ENCODE measurements at places on chromosomes 2 and 18.

GRCh38 chr2:237996021-237996593 is 29.3 kb downstream of the UBE2F start:
- DNase-seq, result no peak

GRCh38 chr2:105820691-105821090 is 76.0 kb downstream of the NCK2 start:
- no peak for DNase-seq

DNA sequence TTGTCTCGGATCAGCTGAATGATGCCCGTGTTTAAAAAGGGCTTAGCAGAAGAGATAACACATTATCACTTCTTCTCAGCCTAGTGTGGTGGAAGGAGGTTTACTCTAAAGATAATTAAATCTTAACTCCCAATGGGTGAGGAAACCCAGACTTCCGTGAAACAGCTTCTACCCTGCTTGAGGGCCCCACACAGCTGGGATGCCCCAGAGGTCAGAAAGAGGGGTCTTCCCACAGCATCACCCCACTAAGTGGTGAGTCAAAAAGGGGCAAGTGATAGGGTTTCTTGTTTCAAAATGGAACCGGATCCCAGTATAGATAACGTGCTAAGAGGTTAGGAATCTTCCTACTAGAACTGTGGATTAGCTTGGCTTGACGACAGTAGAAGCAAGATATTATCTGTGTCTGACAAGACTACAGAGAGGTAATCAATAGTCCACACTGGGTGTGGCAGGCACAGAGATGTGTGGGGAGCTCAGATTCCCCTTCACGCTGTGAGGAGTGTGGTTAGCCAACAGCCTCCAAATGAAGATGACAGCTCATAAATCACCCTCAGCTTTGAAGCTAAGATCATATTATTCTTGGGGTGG is 129.6 kb upstream of the COPS8 start:
- DNase-seq, result no peak

DNA sequence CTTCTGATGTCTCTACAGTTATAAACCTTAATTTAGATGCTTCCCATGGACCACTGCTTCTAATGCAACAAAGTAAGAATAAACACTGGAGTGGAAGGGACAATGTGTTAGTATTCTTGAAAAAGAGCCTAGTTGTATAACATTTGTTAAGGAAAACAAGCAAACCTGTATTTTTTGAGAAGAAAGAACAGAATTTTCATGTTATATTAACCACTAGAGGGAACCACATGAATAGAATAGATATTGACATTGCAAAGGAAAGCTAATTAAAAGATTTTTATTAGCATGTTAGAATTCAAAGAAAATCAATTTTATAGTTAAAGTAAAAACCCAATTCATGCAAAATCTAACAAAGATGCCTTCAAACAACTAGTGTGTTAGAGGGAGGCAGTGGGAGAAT is 151.2 kb upstream of the BARD1 start:
- DNase-seq, result no peak

DNA sequence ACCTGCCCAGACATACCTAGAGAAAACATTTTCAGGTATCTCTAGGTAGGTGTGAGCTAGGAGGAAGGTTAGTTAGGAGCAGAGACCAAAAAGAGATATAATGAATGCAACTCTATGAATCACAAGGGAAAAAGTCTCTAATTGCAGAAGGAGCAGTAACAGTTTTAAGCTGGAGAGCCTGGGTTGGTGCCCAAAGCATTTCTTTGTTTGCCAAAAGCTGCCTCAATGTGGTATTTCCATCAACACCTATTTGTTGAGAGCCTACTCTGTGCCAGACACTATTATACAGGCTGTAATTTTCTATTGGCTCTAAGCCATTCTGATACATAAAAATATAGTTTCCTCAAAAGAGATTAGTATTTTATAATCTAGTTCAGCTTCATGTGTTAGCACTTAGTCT is 141.6 kb downstream of the UBE2E3 start:
- no peak for DNase-seq

GRCh38 chr18:6118080-6118479 is 222.8 kb upstream of the TMEM200C start:
- no peak for DNase-seq

DNA sequence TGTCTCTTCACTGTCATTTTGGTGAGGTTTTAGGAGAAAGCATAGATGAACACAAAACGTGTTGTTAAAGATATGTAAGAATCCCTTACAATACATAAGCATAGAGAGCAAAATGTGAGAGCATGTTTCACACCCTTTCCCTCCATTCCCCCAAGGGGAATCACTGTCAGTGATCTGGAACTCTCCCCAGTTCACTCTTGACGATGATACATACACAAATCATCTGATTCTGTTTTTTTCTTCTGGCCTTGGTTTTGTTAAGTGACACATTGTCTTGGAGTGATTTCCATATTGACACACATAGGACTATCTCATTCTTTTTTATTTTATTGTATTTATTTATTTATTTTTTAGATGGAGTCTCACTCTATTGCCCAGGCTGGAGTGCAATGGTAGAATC is 53.7 kb upstream of the TANC1 start:
- DNase-seq, result no peak

DNA sequence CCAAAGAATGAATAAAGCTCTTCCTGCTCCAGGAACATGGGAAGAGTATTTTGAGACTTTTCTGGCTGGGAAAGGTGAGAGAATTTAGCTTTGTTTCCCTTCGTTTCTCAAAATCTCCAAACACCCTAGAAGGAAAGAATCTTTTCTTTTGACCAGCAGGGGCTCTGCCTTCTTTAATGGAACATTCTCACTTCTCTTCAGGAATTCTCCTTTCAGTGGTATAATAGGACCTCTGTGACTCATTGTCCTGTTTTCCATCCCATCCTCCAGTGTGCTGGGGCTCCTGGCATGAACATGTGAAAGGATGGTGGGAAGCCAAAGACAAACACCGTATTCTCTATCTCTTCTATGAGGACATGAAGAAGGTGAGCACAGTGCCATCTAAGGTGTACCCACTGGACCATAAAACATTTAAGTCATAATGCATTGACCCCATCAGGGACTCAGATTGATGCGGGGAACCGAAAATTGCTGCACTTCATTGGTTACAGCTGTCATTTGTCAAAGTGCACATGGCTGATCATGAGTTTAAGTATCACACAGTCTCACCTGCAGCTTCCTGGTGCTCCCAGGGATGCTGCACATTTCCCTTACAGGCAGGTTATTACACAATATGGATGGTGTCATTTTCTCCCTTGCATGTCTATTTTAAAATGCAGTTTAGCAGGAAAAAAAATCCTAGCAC is 5.5 kb downstream of the SULT1C4 start:
- no peak for DNase-seq

DNA sequence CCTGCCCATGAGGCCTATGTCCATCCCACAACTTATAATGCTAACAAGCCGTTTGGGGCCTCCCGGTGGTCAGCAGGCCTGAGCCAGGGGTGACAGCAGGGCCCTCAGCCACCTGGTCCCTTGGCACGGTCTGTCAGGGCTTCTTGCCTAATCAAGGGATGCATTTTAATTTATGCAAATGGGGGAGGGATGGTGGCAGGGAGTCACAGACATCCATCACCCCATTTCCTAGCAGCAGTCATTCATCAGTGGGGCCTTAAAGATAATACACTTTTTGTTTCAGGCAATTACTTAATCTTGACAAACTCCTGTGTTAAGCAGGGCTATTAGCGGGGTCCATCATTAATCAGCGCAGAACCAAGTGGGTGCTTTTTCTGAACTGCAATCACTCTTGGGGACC is 174.5 kb downstream of the GLI2 start:
- DNase-seq, result no peak

- no peak for DNase-seq
Observed at GRCh38 chr2:240917684-240918257, 11.6 kb downstream of the CROCC2 start.

DNA sequence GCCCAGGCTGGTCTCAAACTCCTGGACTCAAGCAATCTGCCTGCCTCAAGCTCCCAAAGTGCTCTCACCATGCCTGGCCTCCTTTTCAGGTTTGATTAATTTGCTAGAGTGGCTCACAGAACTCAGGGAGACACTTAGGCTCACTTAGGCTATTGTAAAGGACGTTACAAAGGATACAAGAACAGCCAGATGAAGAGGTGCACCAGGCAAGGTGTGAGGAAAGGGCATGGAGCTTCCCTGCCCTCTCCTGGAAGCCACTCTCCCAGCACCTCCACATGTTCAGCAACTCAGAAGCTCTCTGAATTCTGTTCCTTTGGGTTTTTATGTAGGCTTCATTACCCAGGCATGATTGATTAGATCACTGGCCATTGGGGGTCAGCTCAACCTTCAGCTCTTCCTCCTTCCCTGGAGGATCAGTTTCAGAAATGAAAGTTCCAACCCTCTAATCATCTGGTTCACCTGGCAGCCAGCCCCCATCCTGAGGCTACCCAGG is 78.7 kb upstream of the RGPD5 start:
- no peak for DNase-seq

- DNase-seq, result no peak
Observed at GRCh38 chr2:219327719-219328118, 4.8 kb downstream of the RESP18 start.

- no peak for DNase-seq
Observed at GRCh38 chr2:201962774-201963562, 70.7 kb upstream of the FZD7 start.

GRCh38 chr2:238789317-238789806 is 58.5 kb upstream of the TWIST2 start:
- DNase-seq, result no peak

GRCh38 chr2:183037553-183038340 is 510 bp downstream of the NCKAP1 start:
- DNase-seq, result peak; percentile 53

DNA sequence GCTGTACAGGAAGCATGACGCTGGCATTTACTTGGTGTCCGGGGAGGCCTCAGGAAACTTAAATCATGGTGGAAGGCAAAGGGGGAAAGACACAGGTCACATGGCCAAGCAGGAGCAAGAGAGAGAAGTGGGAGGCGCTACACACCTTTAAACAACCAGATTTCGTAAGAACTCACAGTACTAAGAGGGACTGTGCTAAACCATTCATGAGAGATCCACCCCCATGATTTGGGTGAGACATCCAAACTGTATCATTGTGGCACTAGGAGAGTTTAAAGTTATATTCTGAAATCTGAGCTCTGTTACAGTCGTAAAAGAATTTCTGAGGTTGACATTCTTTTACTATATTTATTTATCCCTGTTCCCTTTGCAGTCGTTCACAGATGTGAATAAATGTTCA is 116.6 kb downstream of the ICA1L start:
- DNase-seq, result no peak

DNA sequence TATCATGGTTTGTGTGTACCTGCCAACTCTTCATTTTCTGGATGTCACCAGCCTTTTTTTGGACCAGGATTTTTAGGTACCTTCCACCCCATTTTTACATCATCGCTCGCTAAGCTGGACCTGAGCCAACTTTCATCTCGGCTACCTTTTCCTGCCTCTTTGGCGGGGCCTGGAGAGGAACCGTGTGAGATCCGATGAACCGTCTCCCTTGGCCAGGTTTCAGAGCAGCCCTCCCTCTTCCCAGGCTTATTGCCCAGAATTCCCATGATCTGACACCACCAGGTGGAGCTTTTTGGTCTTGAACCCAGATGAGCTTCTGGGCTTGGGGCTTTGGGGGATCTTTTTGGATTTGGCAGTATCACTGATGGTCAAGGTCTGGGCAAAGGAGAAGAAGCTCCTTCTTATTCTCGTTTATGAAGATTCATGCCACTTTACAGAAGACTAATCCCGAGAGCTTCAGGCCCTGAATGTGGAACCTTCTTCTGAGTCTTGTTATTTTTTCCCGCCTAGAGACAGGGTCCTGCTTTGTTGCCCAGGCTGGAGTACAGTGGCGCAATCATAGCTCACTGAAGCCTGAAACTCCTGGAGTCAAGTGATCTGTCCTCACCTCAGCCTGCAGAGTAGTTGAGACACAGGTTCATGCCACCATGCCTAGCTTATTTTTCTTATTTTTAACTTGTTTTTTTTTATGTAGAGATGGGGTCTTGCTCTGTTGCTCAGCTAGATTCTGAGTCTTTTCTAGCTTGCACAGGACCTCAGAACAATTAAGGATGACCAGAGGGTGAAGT is 50.4 kb downstream of the GATA6 start:
- DNase-seq, result no peak

GRCh38 chr2:58908501-58909154 is 667.5 kb upstream of the FANCL start:
- DNase-seq, result no peak

- DNase-seq, result peak; percentile 3
Observed at GRCh38 chr2:112811841-112812306, 24.7 kb downstream of the IL1B start.

GRCh38 chr18:70421471-70422390 is 132.9 kb downstream of the SOCS6 start:
- no peak for DNase-seq

- DNase-seq, result no peak
Observed at GRCh38 chr2:31886700-31887099, 124.1 kb downstream of the MEMO1 start.

DNA sequence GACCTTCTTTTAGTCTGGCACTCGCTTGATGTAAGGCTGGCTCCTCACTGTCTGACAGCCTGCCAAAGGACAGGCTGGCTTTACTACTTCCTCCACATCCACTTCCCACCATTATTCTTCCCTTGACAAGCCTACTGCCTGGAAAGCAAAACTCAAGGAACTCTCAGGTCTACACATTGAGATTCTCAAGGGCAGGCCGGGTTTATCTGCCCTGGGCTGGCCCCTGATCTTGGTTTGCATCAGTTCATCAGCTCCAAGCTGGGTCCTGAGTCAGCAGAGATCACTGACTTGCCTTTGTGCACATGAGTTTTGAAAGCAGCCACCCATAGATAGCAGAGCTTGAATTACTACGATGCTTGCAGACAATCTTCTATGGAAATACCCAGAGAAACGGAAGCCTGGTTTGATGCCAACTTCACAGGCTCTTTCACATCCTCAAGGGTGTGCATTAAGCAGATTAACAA is 53.9 kb downstream of the KCTD18 start:
- peak; percentile 12 for DNase-seq

DNA sequence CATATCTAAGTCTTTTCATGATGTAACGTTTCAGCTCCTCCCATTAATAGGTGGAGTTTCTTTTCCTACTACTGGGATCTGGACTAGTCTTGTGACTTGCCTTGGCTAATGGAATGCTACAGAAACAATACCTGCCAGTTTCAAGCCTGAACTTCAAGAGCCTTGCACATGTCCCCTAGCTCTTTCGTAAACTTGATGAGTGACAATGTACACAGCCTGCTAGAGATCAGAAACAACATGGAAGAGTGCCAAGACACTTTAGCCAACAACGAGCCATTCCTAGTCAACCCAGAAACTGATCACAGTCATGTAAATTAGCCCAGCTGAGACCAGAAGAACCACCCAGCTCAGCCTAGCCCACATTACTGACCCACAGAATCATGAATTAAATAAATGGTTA is 24.8 kb upstream of the STK39 start:
- DNase-seq, result no peak

- DNase-seq, result no peak
Observed at GRCh38 chr18:35968278-35968880, 4.1 kb upstream of the RMP24 start.

DNA sequence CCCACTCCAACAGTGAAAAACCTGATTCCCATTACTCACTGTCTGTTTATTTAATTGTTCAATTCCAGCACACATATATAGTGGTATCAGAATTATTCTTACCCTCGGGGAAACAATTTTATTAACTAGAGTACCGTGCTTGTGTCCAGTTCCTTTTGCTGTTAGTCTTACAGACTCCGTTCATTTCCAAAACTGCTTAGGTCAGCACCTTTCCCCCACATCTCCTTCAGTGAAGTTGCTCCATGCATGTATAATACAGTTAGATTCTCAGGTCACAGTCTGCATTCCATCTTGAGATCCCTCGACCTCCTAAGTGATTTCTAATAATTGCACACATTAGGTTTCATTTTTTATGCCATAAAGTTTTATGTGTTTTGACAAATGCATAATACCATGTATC is 56.3 kb upstream of the ZNF521 start:
- no peak for DNase-seq

- DNase-seq, result no peak
Observed at GRCh38 chr2:15367715-15368114, 193.4 kb downstream of the NBAS start.

All from stimulated activated naive CD4-positive, alpha-beta T cell treated with Interleukin-2 at 50 U/mL for 16 hours (primary cell).